Liver (tissue), 10 donors: ENCODE measurements at places on chromosomes 1 and 21.
A peak's percentile ranks its signal among the peaks of the same experiment; 100 is the strongest.

- DNase-seq: no peak
These were observed 124.6 kb upstream of the CXADR start for GRCh38 chr21:17388226-17388625.

- DNase-seq: peak; percentile 86
These were observed 296 bp upstream of the RNPEP start for GRCh38 chr1:201982082-201982622.

GRCh38 chr21:34187935-34188334 lies 114.6 kb downstream of the MRPS6 start:
- DNase-seq: no peak

GRCh38 chr1:4699376-4700301 lies 45.2 kb downstream of the AJAP1 start:
- DNase-seq: no peak

DNA sequence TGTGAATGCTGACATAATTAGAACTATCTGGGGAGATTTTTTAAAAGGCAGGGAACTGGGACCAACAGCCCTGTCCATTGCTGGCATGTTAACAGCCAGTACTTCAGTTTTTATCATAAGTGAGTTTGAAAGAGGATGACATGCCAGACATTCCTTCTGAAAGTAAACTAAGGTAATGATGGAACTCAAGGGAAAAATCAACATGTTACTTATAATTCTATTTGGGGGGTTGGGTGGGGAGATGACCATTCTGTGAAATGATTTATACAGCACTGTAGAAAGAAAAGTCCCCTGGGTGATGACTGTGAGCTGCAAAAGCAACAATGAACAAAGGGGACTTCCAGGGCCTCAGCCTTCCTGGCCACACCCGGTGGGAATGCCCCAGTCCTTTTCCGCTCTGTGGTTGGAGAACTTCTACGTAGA lies 5.4 kb upstream of the LAMC2 start:
- DNase-seq: no peak

DNA sequence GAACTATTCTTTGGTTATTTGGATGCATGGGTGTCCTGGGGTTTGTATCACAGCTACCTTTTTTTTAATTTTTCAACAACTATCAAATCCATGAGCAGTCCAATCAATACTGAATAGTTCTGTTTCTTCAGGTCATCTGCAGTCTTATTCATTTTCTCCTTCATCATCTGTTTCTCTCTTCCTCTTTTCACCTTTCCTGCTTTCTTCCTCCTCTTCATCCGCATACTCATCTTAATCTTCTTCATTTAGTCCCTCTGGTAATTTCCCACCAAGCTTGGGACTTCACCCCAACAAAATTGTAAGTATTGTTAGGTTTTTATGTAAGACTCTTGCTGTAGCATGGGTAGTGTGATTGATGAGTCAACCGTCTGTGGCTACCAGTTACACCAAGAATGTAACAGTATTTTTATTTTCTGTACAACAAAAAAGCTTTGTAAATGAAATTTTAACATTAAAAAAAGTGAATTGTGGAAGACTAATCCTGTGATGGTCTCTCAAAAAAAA lies 184.1 kb upstream of the RNPC3 start:
- DNase-seq: no peak

DNA sequence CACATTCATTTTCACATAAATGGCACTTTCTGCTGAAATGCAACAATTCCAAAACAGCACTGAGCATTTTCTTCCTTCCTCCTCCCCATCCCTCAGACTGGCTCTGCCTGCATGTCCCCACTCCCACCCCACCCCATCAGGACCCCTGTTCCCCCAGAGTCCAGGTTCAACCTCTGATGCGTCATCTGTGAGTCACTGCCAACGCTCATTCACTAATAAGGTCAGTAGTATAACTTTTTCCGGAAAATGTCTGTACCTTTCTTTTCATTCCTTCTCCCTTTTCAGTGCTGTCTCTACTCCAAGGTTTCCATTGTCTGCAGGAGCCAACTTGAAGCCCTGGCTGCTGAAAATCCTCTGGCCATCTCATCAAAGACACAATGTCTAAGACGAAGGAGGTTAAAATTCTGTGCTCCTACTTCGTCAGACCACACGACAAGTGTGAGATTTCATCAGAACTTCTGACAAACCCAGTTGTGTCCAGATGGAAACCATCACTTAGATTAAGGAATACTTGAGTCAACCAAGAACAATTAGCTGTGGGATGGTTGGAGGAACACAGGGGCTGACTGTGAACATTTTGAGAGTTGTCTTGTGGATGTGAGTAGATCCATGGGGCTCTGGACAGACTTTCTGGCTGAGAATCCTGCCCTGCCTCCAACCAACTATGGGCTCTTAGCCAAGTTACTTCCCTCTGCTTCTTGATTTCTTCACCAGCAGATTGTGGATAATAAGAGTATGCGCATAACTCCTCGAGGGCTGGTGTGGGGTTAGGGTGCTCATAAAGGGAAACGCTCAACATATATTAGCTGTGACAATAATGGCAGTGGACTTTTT lies 35.6 kb upstream of the UTS2 start:
- DNase-seq: no peak

DNA sequence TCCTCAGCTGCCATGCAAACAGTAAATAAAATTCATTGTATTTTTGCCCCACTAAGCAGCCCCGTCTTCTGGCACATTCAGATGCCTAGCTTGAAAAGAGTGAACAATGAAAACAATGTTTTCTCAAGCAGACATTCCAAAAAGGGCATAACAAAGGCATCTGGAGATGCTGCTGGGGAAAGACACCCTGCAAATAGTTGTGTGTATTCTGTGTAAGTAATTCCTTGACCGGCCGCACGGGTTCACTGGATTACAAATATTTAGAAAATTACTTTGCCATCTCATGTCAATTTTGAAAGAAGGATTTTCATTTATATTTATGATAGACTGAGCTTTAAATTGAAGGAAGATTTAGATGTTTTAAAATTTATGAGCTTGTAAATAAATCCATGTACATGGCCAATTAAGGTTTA lies 142.2 kb downstream of the SLC45A1 start:
- DNase-seq: no peak

GRCh38 chr1:109056064-109056463 lies 14.2 kb upstream of the WDR47 start:
- DNase-seq: no peak

- no peak for DNase-seq
These were observed 14.8 kb upstream of the PPM1J start for GRCh38 chr1:112729909-112730308.

DNA sequence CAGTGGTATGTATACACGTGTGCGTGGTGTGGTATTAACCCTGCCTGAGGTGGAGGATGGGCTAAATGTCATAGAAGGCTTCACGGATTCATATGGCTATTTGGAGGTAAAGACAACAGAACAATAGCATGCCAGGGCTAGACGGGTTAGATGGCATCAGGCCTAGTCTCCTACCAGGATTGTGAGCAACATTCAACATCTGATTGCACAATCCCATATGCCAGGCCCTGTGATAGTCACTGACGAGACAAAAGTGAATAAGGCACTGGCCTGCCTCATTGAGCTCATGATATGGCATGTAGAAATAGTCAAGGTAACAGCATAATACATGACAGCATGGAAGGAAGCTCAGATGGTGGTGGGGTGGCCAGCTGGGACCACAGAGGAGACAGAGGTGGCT lies 167.1 kb upstream of the BEND5 start:
- DNase-seq: no peak

DNA sequence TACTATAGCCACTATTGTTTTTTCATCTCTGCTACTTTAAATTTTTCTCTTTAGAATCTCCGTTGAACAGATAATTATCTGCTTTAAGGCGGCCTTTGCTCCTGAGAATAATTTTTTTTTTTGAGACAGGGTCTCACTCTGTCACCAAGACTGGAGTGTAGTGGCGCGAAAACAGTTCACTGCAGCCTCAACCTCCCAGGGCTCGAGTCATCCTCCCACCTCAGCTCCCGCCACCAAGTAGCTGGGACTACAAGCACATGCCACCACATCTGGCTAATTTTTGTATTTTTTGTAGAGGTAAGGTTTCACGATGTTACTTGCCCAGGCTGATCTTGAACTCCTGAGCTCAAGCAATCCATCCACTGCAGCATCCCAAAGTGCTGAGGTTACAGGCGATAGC lies 28.6 kb downstream of the TRIT1 start:
- DNase-seq: no peak

- no peak for DNase-seq
These were observed 21.5 kb downstream of the EPHB2 start for GRCh38 chr1:22731924-22732720.

- peak; percentile 41 for DNase-seq
These were observed 601 bp downstream of the JMJD4 start for GRCh38 chr1:227734546-227734855.

DNA sequence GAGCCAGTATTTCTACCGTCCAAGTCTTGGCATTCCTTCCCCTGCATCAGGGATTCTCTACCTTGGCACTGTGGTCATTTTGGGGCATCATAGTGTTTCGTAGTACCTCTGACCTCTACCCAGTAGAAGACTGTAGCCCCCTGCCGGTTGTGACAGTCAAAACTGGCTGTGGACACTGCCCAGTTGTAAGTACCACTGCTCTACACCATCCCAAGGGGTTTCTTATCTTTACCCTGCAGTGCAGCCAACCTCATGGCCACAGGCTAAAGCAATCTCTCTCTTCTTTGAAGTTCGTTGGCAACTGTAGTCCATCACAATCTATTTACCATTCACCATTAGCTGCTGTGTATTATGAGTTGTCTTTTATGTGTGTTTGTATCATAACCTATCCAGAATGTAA lies 29.3 kb upstream of the ERO1B start:
- no peak for DNase-seq
